LoVo (cell line): ENCODE measurements at places on chromosomes 12 and 14.

- no peak for DNase-seq
Observed at GRCh38 chr12:53071591-53072551, 7.3 kb downstream of the SPRYD3 start.

- no peak for DNase-seq
Observed at GRCh38 chr14:34796902-34797301, 78.3 kb downstream of the BAZ1A start.

DNA sequence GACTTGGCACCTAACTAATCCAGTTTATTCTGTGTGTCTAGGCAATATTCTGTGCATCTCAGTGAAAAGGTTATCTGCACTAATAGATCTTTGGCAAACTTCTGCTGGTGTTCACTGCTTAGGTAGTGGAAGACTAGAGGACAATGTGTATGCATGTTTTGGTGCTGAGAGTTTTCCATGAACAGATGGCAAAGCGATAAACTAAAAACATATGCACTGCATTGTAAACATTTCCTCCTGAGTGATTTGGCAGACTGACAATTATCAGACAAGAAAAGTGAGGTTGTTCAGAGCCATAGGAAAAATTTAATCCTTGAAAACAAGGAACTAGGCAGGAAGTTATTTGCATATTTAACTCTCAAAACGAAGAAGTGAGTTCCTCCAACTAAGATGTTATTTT is 400.4 kb downstream of the ATP23 start:
- no peak for DNase-seq

GRCh38 chr12:70853326-70853725 is 67.2 kb downstream of the PTPRR start:
- no peak for DNase-seq

DNA sequence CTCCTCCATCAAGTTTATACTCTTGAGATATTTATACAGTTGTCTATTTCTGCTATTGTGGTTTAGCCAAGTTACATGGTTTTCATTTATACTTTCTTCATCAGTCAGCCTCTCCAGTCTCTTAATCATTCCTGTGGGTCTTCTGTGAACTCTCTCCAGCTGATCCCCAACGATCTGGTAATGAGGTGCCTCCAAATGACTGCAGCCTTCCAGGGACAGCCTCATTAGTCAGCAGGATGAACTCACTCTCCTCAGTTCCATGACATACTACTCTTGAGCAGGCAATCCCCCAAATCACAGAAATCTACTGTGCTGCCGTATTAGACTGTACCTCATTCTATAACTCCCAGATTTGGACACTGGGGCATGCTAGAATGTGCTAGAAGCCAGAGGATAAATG is 15.3 kb downstream of the AREL1 start:
- no peak for DNase-seq

- no peak for DNase-seq
Observed at GRCh38 chr14:68040633-68041369, 221.2 kb downstream of the RAD51B start.

DNA sequence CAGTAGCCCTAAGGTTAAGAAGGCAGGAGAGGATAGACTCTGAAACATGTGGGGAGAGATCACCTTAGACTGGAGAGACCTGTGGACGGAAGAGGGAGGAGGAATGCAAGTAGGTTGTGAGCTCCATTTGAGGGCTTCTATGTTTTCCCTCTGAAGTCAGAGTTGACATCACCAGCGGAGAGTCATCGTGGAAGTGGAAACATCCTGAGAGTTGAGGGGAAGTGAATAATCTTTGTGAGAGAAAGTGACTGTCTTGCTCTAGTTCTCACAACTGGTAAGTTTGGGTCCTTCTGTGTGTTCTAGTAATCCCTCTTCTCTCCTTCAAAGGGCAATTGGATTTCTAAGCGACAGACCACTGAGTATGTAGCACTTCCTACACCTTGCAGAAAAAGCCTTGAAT is 103.6 kb upstream of the CCND2 start:
- DNase-seq, result no peak

DNA sequence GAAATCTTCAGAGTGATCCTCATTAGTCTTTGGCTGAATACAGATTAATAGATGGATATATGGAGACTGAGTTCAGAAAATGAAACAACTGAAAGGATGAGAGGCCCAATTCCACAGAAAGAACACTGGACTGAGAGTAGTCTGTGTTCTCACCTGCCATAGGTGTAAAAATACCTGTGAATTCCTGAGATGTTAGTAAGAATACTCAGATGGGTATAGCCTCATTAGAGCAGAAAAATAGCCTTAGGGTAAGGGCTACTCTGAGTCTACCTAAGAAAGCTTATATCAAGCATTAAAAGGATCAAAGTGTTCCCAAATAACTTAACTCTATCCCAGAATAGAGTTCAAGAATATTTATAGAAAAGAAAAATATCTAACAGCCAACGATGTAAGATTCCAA is 1510.3 kb upstream of the SEL1L start:
- DNase-seq, result no peak

GRCh38 chr12:123910057-123910456 is 62.6 kb downstream of the CCDC92 start:
- no peak for DNase-seq

GRCh38 chr12:46960681-46961080 is 118.7 kb upstream of the PCED1B start:
- no peak for DNase-seq

- no peak for DNase-seq
Observed at GRCh38 chr12:67472539-67472938, 176.0 kb upstream of the DYRK2 start.

GRCh38 chr12:55652352-55652751 is 15.7 kb downstream of the OR10P1 start:
- no peak for DNase-seq

- no peak for DNase-seq
Observed at GRCh38 chr12:65923228-65923627, 98.9 kb downstream of the HMGA2 start.

DNA sequence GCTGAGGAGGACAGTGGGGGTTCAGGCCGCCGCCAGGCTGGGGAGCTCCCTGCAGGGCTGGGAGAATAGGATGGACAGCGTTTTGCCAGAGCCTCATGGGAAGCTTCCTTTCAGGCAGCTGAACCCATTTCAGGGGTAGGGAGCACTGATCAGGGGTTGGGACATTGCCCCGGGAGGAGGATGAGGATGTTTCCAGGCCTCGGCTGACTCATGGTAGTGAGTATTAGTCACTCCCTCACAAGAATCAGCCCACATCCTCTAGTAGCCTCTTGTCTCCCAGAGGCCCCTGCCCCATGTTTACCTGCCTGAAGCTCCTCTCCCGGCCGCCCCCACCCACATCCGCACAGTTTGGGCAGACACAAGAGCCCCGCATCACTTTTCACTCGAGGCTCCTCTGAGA is 89.8 kb downstream of the ZFP36L1 start:
- DNase-seq, result peak; percentile 34

DNA sequence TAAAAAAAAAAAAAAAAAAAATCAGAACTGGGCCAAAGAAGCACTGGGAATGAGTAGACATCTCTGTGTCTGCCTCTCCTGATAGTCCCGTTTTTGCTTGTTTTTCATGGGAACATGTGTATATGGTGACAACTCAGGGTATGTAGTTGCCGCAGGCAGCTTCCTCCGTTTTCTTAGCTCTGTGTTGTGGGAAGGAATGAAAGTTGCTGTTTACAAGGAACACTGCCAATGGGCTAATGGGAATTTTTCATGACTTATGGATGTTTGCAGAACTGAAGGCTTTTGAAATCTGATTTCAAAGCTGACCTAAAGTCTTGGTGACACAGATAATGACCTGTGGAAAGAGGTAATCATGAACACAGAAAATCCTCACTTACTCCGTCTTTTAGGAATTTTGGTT is 146.4 kb upstream of the BTG1 start:
- no peak for DNase-seq

DNA sequence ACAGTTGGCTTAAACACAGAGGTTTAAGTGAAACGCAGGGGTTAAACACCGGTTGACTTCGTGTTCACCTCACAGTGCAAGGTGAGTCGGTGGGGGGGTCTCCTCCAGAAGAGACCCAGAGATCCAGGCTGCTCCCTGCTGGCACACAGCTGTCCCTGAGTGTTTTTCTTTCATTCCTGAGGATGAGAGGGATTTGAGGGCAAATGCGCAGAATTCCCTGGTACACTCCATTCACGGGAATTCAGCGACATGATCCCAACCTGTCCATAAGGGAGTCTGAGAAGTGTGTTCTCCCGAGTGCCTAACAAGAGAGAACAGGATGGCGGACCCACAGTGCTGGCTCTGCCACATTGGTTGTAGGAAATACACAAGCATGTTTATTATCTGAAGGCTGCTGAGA is 107.2 kb upstream of the ESRRB start:
- no peak for DNase-seq

- no peak for DNase-seq
Observed at GRCh38 chr12:12195516-12195915, 71.3 kb downstream of the LRP6 start.

GRCh38 chr12:124797321-124797720 is 66.3 kb downstream of the SCARB1 start:
- no peak for DNase-seq

DNA sequence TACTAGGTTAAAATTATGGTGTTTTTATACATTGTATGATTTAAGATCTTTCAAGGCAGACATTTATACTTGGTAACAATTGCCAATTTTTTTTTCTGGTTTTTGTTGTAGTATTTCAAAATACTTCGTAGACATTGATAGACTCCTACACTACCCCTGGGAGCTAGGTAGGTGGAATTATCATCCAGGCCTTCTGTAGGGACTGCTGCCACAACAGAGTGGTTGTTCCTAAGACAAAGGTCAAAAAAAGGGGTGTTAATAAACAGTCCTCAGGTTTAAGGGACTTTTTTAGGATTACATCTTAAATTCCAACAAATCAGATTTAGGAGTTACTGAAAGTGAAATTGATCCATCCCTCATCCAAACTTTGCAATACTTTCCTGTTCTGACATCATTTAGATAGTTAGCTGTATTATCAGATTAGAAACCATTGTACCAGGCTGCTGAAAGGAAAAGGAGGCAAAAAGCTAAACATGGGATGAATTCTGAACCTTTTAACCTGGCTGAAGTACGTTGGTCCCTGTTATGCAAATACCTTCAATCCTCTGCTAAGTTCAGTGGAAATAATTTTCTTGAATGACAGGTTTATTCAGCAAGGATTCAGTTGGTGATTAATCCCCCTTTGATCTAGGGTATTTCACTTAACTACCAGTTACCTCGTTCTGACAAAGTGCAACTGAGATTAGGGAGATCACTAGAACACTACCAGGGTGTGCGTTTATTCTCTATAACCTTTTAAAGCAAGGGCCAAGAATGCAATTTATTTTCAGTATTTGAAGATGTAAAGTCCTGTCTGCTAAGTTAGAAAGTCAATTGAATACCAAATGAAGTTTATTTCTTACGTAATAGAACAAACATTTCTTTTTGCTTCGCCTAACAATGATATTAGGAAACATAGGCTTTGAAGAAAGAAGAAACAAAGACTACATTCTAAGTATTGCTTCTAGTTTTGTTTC is 23.2 kb downstream of the AP5M1 start:
- no peak for DNase-seq

DNA sequence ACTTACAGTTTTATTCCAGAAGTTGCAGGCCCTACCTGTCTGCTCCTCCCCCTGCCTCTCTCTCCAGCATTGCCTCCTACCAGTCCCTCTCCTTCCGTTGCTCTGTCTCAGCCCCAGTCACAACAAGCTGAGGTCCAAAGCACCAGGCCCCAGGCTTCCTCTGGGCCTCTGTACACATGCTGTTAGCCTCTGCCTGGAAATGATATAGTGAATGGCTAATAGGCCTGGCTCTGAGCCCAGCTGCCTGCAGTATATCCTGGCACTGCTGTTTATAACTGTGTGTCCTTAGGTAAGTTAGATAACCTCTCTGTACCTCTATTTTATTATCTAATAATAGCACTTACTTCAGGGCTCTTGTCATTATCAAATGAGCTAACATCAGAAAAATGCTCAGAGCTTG is 114.9 kb upstream of the PWP1 start:
- no peak for DNase-seq

GRCh38 chr14:35594616-35595015 is 60.7 kb downstream of the INSM2 start:
- DNase-seq, result no peak

- peak; percentile 6 for DNase-seq
Observed at GRCh38 chr12:16606201-16606849, 363 bp upstream of the LMO3 start.

DNA sequence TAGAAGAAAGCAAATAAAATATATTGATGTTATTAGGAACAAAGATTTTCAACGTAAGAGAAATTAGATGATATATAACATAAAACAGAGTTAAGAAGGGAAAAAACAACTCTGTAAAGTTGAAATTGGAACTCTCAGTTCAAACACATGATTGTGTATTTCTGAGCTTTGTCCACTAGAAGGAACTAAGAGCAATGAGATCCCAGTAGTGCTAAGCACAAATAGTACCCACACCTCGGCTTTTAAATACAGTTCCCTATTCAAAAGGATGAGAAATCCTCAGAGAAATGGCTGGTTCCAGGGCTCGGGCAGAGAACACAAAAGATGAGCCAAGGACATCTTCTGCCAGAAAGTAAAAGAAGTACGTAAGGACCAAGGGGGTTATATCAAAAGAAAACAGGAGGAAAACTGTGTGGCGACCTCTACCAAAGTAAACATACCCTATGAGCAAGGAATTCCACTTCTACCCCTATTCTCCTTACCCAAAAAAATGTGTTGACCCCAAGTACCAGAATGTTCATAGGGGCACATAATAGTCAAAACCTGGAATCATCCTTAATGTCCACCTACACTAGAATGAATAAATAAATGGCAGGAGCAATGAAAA is 96.6 kb downstream of the SPTSSA start:
- DNase-seq, result no peak

- no peak for DNase-seq
Observed at GRCh38 chr12:47385653-47386052, 305.9 kb upstream of the AMIGO2 start.

GRCh38 chr14:69951263-69951662 is 72.0 kb downstream of the SMOC1 start:
- no peak for DNase-seq

DNA sequence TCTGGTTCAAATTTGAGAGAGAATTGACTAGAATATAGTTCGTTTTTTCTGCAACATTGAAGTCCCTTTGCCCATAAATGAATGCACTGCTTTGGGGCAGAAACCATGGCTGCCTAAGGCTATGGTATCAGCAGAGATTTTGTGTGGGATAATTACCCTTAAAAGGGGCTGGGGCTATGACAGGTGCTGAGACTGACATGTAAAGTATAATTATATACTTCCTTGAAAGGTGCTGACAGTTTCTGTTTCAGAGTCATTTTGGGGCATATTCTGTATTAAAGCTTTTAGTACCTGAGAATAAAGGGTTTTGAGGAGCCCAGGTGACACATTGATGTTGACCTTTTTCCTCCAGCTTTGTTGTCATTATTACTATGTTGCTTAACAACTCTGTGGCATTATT is 150.3 kb upstream of the PTPRQ start:
- DNase-seq, result no peak

- no peak for DNase-seq
Observed at GRCh38 chr14:75373616-75374015, 54.2 kb upstream of the JDP2 start.

- no peak for DNase-seq
Observed at GRCh38 chr14:41916313-41916712, 309.6 kb downstream of the LRFN5 start.
